ENCODE measurements at places on chromosomes 16 and 17.

DNA sequence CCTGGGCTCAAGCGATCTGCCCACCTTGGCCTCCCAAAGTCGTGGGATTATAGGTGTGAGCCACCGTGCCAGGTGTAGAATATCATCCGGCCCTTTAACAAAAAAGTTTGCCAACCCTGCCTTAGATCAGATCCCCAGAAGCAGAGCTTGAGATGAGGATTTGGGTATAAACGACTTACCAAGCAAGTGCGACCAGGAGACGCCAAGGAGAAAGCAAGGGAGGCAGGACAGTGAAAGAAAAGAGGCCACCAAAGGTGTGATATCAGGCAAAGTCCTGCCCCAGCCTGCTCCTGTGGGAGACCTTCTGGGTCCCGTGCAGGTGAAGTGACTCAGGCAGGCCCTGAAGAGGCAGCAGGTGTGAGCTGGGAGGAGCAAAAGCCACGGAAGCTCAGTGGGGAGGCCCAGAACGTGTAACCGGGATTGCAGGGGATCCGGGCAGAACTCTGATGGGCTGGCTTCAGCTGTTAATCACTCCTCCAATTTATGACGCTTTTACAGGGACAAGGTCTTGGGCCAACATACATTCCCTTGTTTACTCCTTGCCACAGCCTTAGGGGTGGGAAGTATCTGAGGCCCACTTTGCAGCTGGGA lies 14.1 kb upstream of the CALB2 start:
- DNase-seq, result no peak

- DNase-seq, result no peak
Measured at GRCh38 chr16:1745181-1745899, 26.0 kb downstream of the NME3 start.

- DNase-seq, result no peak
Measured at GRCh38 chr17:72332367-72332766, 211.5 kb downstream of the SOX9 start.

- DNase-seq, result no peak
Measured at GRCh38 chr17:73940511-73940910, 263.0 kb upstream of the RPL38 start.

- no peak for DNase-seq
Measured at GRCh38 chr16:56708525-56709442, 21.1 kb upstream of the NUP93 start.

DNA sequence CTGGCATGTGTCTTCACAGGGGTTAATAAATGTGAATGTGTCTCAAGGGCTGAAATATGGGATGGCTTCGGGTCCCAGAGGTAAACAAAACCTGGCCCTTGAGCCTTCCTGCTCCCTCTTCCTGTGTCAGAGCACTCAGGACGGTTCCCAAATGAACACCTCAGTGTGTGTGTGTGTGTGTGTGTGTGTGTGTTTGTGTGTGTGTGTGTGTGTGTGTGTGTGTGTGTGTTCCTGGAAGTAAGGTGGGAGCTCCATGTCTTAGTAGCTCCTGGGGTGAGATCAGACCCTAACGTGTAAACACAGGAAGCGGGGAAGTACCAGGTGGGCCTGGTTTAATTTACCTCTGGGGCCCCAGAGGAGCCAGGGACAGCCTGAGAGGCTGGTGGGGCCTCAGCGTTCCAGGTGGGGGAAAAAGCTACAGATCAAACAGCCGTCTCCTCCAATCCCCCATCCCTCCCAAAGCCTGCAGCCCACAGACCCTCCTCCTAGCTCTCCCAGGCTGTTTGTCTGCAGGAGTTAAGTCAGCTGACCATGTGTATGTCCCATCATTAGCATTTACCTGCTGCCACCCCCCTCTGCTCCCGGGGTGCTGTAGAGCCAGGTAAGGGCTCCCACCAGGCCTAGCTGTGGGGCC lies 6.1 kb downstream of the KIF19 start:
- no peak for DNase-seq

DNA sequence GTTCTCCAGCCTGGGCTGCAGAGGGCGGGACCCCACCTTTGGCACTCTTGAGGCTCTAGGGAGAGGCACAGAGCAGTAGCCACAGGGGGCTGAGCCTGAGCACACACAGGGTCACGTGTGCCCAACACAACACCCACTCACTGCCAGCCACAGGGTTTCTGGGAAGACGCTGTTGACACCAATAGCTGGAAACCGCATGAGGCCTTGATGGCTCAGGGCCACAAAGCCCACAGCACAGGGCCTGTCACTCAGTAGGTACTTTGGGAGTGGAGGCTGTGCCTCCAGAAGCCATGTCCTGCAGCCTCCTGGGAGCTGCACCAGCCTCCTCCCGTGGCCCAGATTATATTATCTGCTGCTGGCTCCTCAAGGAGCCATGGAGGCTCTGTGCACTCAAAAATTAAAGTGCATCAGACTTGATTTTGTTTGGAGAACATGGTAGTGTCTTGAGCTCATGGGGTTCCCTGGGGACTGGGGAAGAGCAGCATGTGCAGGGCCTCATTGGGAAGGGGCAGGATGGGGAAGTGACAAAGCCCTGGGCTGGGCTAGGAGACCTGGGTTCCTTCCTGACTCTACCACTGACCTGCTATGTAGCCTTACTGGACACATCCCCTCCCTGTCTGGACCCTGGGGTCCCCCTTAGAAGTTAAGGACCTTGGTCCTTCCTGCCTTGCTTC lies 12.5 kb upstream of the SREBF1 start:
- DNase-seq, result no peak

- DNase-seq, result no peak
Measured at GRCh38 chr17:39213852-39214251, 11.9 kb downstream of the STAC2 start.

- no peak for DNase-seq
Measured at GRCh38 chr16:50697881-50698767, 4.7 kb downstream of the NOD2 start.

- no peak for DNase-seq
Measured at GRCh38 chr17:79774561-79774975, 3.4 kb upstream of the CBX2 start.

DNA sequence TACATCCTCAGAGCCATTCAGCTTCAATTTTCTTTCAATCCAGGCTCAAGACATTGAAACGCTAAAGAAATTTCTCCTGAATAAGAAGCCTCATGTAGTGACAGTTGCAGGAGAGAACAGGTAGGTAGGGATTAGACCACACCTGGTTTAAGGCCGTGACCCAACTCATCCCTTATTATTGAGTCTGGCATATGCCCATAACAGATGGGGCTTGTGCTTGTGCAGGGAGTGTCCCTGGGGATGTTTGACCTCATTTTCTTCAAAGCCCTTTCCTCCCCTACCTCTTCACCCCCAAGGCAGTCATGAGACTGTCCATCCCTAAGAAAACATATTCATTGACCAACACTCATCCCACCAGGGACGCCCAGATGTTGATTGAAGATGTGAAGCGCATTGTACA lies 24.3 kb downstream of the SUPT6H start:
- no peak for DNase-seq

- DNase-seq, result no peak
Measured at GRCh38 chr17:7560172-7561027, 1.3 kb upstream of the SENP3 start.

DNA sequence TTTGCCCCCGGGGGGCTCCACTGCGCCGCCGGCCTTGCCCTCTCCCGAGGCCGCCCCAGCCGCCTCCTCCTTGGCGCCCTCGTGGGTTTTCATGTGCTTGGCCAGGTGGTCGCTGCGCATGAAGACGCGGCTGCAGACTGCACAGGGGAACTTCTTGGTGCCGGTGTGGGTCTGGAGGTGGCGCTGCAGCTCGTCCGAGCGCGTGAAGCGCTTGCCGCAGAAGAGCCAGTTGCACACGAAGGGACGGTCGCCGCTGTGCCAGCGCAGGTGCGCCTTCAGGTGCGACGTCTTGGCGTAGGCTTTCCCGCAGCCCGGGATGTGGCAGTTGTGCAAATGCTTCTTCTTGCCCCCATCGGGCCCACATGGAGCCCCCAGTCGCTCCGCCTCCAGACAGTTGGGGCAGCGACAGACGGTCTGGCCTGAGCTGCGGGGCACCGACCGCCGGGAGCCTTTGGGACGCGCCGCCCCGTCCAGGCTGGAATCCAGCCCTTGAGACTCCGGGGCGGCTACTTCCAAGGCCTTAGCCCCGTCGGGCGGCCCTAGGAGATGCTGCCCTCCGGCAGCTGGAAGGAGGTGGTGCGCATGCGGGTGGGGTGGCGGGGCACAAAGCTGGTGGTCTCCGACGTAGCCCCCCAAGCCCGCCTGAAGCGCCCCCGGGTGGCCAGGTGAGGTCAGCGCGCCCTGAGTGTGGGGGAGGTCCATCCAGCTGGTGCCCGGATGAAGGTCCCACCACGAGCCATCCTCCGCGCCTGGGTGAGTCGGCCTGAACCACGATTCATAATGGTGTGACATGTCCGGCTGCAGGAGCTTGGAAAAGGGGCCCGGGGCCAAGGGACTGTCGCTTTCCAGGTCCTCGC lies 3.4 kb downstream of the SP6 start:
- no peak for DNase-seq

GRCh38 chr17:41814195-41814594 lies 1.4 kb downstream of the FKBP10 start:
- DNase-seq, result no peak

GRCh38 chr16:31364421-31364820 lies 9.4 kb downstream of the ITGAX start:
- DNase-seq, result no peak

DNA sequence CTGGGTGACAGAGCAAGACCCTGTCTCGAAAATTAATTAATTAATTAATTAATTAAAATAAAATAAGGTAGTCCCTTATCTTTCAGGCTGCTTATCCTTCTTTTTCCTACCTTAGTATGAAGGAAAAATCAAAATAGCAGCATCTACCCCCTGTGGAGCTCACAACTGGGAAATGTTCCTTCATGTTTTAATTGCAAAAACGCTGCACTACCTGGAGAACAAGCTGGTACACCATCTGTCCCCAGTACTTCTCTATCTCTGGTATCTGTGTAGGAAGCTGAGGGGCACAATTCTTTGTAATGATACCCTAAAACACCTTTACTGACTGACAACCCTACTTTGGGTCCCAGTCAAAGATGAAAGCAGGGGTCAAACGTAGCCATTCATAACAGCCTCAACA lies 55.1 kb upstream of the MNT start:
- DNase-seq, result no peak

- DNase-seq, result peak; percentile 33
Measured at GRCh38 chr16:51431517-51432241, 280.6 kb upstream of the SALL1 start.

- no peak for DNase-seq
Measured at GRCh38 chr17:15112846-15113617, 152.1 kb downstream of the PMP22 start.

DNA sequence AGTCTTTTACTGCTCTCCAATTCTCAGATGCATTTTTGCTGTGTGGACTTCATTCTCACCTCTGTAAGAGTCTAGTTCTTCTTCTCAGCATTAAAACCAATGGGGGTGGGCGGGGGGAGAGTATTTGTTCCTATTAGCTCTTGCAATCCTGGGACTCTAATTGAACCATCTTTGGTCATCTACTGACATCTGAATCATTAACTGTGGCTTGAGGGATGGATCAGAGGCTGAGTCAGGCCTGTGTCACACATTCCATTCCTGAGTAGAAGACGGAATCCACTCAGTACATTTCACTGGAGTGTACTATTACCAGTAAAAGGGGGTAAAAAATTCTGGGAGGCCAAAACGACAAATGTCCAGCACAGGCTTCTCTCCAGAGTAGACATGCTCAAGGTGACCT lies 12.8 kb upstream of the ZNF23 start:
- no peak for DNase-seq

DNA sequence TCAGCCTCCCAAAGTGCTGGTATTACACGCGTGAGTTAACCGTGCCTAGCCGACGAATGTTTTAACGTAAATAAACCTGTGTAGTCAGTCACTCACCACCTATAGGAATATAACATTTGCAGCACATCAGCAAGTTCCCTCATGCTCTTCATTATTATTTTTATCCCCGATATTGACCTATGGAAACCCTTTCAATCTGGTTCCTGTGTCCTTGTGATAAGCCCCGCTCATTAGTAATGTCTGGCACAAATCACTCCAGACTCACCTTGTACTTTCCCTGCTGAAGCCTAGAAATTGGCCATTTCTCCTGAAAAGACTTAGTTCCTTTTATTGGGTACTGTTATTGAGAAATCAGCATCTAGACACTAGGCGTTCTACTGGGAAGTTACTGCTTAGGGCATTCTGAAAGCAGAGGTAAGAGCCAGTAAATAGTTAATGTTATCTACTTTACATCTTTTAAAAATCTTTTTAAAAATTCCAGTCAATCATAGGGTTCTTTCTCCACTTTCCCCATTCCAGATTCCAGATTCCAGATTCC lies 1.5 kb upstream of the PHKG2 start:
- DNase-seq, result no peak

DNA sequence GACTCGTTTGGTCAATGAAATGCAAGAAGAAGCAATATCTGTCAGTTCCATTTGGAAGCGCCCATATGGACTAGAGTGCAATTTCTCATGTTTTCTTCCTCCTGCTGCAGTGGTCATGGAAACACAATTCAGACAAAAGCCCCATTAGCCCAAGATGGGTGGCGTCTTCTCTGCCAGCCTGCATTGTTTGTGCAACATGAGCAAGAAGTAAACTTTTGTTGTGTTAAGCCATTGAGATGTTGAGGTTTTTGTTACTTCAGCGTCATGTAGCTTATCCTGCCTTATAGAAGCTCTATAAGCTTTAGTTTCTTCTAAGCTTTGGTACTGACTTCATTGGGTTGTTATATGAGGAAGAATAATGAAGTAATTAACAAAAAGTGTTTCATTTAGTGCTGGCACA lies 137.4 kb downstream of the NPIPB5 start:
- DNase-seq, result no peak

All from Panc1 (cell line).